ENCODE measurements at places on chromosomes 5 and 9.
A peak's percentile ranks its signal among the peaks of the same experiment; 100 is the strongest.

GRCh38 chr9:35162605-35163315 is 951 bp downstream of the UNC13B start:
- DNase-seq = no peak

DNA sequence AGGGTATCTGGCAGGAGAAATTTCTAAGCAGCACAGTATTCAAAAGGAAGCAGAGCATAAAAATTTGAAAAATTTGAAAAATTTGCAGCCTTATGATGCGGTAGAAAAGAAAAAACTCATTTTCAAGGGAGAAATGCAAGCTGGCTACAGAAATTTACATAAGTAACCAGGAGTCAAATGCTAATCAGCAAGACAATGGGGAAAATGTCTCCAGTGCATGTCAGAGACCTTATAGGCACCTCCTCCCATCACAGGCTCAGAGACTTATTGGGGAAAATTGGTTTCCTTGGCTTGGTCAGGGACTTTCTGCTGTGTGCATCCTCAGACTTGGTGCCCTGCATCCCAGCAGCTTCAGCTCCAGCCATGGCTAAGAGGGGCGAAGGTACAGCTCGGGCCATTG is 35.8 kb downstream of the IZUMO3 start:
- no peak for DNase-seq

GRCh38 chr9:75814667-75815066 is 75.8 kb upstream of the PCSK5 start:
- no peak for DNase-seq

GRCh38 chr5:82809420-82810143 is 267.6 kb downstream of the TMEM167A start:
- DNase-seq = no peak

DNA sequence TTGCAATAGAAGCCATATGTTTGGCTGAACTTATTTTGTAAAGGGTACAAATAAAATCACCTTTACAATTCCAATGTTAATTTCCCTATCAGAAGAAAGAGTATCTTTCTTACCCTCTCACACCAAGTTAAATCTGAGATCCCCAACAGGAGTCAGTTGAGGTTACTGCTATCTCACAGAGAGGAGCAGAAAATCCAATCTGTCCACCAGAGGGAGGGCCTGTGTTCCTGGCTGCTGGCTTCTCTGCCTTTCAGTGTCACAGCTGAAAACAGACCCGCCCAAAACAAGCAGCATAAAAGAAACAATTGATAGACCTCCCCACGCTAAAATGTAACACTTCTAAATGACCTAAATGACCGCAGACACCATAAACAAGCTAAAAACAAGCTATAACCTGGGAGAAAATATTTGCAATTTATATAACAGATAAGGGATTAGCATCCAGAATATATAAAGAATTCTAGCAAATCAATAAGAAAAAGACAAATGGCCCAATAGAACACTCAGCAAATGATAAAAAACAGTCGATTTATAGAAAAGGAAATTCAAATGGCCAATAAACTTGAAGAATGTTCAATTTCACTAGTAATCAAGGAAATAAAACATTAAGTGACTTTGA is 24.5 kb upstream of the MVB12B start:
- DNase-seq = peak; percentile 67

DNA sequence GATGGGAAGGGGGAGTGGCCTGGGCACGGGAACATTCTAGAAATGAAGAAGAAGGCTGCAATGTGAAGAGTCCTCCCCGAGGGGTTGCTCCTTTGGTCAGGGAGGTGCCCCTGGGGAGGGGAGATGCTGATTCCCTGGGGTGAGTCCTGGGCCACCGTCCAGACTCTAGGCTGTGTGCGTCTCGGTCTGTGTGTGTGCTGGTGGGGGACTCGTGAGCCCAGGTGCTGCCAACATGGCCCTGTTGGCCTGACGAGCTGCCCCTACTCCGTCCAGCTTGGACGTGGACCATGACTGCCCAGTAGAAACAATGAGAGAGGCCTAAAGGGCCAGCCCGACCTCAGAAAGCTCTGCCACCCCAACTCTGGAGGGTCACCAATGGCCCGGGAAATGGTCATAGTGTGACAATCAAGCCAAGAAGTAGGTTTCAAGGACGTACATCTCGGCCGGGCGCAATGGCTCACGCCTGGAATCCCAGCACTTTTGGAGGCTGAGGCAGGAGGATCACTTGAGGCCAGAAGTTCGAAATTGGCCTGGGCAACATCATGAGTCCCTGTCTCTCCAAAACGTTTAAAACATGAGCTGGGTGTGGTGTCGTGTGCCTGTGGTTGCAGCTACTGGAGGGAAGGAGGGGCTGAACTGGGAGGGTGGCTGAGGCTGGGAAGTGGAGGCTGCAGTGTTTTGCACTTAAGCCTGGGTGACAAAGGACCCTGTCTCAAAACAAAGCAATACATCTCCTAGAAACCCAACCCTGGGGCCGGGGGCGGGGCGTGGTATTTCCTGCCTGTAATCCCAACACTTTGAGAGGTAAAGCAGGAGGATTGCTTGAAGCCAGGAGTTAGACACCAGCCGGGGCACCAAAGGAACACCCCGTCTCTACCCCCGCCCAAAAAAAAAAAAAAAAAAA is 17.0 kb downstream of the LHX3 start:
- no peak for DNase-seq

DNA sequence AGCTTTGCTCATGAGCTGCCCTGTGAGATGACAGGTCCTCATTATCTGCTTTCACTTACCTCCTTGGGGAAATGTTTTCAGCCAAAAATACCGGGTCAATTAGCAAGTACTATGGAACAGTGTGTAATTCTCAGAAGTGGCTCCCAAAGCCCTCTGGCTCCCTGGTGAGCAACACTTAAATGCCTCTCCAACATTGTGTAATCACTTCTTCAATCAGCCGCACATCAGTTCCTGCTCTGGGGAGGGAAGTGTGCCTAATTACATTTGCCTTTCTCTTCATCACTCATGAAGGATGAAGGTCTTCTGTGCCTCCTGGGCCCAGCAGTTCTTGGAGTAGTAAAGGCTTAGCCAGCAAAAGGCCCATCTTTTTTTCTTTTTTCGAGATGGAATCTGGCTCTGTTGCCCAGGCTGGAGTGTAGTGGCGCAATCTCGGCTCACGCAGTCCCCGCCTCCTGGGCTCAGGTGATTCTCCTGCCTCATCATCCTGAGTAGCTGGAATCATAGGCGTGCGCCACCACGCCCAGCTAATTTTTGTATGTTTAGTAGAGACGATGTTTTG is 23.1 kb downstream of the NIM1K start:
- DNase-seq = no peak

DNA sequence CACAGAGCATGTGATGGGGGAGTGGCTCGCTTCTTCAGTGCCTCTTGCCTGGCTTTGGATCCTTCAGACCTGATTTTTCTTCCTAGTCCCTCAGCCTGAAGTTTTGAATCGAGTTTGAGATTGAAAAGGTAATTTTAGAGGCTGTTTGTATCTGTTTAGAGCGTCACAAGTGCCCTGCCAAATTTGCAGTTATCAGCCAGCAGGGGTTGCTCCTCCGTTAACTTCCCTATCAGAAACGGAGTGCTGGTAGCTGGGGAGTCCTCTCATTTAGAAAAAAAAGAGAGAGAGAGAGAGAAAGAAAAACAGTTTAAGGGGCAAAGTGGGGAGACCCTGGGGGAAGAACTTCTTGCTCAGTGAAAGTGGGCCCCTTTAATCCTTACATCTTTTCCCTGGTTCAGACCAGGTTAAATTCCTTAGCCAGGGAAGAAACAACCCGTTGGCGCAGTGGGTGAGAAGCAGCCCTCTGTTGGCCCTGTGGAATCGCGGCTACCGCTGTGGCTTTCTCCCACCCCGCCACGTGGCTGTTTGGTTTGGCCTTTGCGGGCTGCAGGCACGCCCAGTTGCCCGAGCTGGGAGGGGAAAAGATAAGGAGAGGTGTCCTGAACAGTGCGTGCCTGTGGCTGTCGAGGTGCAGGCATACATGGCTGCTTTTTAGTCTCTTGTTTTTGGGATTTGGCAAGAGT is 576.7 kb upstream of the ACO1 start:
- DNase-seq = no peak

- DNase-seq = no peak
Measured at GRCh38 chr5:37875051-37875787, 35.4 kb upstream of the GDNF start.

- DNase-seq = no peak
Measured at GRCh38 chr5:139094154-139095131, 103.7 kb downstream of the SIL1 start.

DNA sequence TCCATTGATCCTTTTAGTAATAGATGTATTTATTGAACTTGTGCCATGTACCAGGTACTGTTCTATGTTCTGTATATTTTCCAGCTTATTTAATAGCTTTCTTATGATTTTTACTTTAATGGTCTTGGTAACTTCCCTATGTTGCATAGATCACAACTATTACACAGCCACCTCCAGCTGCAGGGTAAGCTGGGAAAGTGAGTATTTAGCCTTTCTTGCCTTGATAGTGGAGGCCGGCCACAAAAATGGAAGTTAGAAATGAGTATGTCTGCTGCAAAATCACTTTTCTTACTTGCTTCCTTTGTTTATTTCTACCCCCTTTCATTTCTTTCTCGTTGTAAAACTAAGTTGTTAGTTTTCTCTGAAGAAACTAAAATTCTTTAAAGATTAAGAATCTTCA is 43.1 kb upstream of the ANKDD1B start:
- DNase-seq = no peak

DNA sequence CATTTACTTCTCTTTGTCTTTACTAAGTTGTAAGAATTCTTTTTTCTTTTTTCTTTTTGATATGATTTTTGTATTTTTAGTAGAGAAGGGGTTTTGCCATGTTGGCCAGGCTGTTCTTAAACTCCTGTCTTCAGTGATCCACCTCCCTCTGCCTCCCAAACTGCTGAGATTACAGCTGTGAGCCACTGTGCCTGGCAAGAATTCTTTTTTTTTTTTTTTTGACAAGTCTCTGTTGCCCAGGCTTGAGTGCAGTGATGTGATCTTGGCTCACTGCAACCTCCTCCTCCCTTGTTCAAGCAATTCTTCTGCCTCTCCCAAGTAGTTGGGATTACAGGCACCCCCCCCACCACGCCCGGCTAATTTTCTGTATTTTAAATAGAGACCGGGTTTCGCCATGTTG is 9.9 kb downstream of the NPM1 start:
- DNase-seq = no peak

DNA sequence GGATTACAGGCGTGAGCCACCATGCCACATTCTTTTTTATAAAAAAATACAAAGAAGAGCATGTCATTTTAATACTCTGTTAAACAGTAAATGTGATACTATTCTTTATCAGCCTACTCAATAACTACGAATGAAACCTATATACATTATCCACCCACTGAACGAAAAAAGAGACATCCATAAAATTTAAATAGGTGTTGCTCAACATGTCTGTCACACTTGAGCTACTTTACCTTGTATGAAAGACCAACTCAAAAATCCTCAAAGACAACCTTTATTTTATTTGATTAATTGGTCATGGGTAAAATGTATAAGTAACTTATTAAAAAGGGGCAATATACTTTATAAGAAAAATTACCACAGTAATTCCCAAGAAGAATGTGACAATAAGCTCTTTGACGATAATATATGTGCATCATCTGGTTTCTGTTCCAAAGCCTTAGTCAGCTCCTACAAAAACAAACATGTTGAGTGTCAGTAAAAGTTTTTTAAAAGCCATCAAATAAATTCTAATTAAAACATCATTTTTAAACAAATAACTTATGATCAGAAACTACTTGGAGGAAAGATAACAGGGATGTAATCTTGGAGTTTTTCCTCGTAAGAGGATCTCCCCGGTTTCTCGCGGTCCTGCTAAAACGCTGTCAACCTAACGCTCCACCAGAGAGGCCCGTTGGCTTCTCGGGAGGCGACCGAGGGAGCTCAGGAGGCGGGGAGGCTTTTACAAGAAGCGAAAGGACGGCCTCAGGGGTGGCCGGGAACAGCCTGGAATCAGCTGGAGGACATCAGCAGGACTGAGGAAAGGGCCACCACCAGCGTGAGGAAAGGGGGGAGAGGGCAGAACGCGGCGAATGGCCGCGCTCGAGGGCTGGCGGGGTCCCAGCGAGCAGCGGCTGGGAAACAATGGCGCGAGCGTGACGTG is 13.5 kb upstream of the ANKRD18B start:
- DNase-seq = peak; percentile 60
